Thyroid gland (tissue), 4 donors: ENCODE measurements at places on chromosomes 5 and 9. TPM values are rescaled to one million over a fixed set of nuclear protein-coding genes. Genes with fewer than 3 reads are reported as not detected.

Gene HSPB3
- not detected for total RNA-seq

Gene CDH12
- total RNA-seq: not detected

Gene SAPCD2
- total RNA-seq: 0.78 TPM

Gene SH3TC2
- total RNA-seq: 1.9 TPM

Gene AP3B1
- total RNA-seq: 86.6 TPM

Gene ZBTB34
- total RNA-seq: 8.6 TPM

Gene FAM120A
- total RNA-seq: 118 TPM

Gene RNF38
- 42.2 TPM for total RNA-seq

Gene PCDHB10
- 2.5 TPM for total RNA-seq

- DNase-seq: no peak
Measured at GRCh38 chr5:150509992-150510391, 2.1 kb downstream of the NDST1 start.

DNA sequence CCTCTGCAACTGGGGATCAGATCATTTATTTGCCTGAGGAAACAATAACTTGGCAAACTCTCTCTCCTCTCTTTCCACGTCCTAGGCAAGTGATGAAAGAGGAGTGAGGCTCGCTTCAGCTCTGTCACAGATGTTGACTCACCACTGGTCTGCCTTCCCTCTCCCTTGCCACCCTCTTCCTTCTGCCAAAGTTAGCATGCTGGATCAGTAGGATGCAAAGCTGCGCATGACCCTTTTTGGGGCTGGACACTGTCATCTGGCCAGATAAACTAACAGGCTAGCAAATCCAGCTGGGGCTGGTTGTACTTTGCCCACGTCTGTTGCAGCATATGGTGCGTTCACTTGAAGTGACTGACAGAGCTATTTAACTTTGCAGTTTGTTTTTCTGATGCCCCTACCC, 36.2 kb upstream of the SMARCA2 start:
- no peak for DNase-seq

DNA sequence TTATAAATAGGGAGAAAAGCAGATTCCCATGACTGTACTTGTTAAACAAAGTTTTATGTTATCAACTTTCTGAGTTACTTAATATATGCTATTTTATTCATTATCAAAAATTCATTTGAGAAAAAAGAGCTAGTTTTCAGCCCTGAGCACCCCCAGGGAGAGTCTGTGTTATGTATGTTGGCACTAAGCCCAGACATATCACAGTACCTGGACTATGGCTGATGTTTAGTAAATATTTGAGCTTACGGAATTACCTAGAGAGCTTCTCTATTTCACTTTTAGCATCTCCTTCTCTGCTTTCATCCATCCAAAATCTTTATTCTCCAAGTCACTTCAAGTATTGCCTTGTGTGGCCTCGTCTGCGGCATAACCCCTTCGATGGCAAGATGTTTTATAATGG, 225.9 kb upstream of the PCSK5 start:
- no peak for DNase-seq

- no peak for DNase-seq
Measured at GRCh38 chr5:115842952-115843351, 1.2 kb downstream of the AP3S1 start.

GRCh38 chr9:134930398-134930797, 12.7 kb upstream of the FCN1 start:
- no peak for DNase-seq

DNA sequence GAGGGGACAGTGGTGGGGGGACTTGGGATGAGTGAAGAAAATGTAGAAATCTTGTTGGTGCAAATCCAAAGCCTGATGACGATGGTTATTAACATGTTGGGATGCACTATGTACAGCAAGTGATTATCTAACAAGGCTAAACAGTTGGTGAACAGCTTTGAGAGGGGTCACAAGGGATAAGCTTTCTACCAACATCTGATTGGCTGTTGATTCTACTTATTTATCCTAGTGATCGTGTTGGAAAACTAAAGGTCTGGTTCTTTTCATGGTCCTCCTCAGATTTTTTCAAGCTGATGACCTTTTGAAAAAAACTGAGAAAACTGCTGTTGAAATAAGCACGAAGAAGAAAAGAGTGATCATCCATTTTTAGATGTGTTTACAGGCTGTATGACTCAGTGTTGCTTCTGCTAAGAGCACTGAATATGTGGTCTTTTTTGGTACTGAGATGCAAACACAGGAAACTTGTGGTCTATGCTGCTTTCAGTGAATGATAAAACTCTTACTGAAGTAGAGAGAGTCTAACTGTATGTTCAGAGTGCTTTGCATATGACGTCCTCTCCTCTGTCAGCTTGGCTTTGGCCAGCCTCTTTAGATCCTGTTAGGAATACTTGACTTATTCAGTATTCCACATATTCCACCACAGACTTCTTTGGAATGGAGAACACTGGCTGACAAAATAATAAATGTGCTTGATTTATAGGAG, 174.8 kb downstream of the SLF1 start:
- no peak for DNase-seq

DNA sequence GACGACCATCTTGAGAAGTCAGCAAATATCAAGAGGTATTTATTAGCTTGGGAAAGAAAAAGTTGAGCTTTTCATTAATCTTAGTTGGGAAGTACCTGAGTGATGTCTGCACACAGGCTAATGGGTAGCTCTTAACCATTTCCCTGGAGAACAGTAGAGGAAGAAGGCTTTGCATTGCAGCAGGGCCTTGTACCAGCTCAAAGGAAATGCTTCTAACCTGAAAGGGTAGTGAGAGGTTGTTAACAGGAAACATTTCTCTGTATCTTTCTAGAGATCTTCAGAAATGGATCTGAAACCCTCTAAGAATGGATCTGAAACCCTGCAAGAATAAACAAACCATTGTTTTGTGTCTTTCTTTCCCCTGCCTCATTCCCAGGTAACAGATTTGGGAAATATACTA, 393.3 kb downstream of the PLK2 start:
- DNase-seq: no peak

- DNase-seq: peak; percentile 17
Measured at GRCh38 chr9:9855177-9856078, 757.4 kb downstream of the PTPRD start.

DNA sequence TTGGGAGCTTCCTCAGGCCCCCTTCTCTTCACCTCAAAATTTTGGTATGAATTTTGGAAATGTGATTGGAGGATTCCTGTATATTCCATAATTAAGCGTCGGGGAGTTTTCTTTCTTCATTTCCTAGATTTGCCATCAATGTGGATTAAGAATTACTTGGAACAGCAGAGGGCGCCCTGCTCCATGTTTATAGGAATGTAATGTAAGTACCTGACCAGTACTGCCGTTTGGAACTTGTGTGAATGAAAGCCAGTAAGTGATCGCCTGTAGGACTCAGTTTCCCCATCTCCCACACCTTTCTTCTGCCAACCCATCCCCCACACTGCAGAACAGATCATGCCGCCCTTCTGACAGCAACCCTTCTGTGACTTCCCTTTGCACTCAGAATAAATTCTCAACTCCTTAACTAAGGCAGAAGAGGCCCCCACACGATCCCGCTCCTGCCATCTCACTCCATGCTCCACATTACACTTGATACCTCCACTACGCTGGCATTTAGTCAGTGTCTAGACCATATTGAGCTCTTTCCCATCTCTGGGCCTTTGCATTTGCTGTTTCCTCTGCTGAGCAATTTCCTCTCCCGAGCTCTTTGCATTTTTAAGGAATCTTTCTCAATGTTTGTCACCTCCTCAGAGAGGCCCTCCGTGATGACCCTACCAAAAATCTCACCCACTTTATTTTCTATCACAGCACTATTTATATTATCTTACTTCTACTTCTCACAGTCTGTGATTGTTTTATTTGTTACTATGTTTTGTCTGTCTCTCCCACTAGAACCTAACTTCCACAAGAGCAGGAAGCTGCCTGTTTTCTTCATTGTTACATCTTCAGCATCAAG, 79.5 kb upstream of the HTR4 start:
- DNase-seq: peak; percentile 75

GRCh38 chr5:144088206-144089064, 82.0 kb downstream of the YIPF5 start:
- no peak for DNase-seq

GRCh38 chr9:34578241-34579103, 11.1 kb downstream of the CNTFR start:
- no peak for DNase-seq

DNA sequence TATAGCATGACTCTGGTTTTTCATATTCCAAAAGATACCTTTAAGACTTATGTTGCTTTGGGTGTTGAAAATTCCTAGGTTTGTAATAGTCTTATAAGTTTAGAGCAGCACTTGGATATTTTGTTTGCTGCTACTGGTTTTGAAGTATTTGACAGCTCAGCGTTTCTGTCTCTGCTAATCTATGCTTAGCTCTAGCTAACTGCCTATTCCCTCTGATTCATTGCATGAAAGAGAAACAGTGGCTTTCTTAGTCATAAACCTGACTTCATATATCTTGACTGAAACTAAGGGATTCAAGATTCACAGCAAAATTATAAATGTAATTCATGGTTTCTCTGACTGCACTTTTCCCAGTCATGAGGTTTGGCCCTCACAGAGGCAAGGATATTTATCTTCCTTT, 35.6 kb upstream of the ANXA1 start:
- no peak for DNase-seq

DNA sequence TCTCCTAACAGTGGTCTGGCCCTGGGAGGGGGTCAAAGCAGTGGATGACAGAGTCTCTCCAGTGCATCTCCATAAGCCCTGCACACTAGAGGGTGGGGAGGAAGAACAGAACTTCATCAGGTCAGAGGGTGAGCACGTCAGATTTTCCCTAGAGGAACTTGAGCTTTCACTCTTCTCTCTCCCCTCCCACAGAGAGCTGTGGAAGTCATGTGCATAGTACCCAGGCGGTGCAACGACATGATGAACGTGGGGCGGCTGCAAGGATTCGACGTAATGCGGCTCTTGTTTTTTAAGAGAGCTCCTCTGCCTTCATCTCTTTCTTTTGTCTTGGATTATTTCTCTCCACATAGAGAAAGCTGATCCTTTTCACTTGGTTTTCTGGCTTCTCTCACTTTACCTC, 100.2 kb upstream of the OTULINL start:
- no peak for DNase-seq

GRCh38 chr9:107856633-107857032, 367.1 kb upstream of the KLF4 start:
- no peak for DNase-seq

- DNase-seq: no peak
Measured at GRCh38 chr5:37926732-37927131, 86.9 kb upstream of the GDNF start.

- peak; percentile 77 for DNase-seq
Measured at GRCh38 chr5:8399471-8399870, 530.5 kb downstream of the MTRR start.

DNA sequence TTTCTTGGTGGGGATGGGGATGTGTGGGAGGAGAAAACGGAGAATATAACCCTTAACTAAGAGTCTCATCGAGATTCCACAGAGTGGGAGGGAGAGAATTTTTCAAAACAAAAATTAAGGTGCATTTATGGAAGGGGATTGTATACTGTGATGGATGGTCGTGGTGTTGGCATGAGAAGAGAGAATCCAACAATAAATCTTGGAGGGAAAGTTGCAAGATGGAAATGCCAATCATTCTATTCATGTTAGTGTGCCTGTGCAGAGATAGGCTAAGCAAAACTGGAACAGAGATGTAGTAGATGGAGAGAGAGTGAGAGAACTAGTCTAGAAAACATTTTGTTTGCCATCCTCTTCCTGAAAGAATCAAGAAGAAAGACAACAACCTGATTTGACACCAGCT, 613.1 kb downstream of the EBF1 start:
- no peak for DNase-seq

GRCh38 chr9:126842220-126842842, 18.1 kb upstream of the ZBTB34 start:
- no peak for DNase-seq

DNA sequence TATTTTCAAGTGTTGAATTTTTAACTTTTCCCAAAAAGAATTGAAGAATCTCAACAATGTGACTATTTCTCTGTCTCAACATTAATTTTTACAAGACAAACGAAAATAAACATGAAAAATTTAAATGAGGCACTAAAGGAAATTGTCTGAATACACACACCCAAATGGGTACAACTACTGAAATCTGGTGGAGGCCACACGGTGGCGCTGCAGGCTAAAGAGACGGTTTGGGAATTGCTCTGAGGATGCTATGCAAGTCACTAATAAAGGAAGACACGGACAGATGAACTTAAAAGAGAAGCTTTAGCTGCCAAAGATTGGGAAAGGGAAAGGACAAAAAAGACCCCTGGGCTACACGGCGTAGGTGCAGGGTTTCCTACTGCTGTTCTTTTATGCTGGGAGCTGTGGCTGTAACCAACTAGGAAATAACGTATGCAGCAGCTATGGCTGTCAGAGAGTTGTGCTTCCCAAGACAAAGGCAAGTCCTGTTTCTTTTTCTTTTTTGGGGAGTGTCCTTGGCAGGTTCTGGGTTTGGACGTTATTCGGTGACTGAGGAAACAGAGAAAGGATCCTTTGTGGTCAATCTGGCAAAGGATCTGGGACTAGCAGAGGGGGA, at the start of gene PCDHB10:
PCDHB10 (plus strand) TSS at position 244 of the 616 bp plus-strand sequence; CDS start at position 444, 200 bp downstream.
- peak; percentile 6 for DNase-seq

DNA sequence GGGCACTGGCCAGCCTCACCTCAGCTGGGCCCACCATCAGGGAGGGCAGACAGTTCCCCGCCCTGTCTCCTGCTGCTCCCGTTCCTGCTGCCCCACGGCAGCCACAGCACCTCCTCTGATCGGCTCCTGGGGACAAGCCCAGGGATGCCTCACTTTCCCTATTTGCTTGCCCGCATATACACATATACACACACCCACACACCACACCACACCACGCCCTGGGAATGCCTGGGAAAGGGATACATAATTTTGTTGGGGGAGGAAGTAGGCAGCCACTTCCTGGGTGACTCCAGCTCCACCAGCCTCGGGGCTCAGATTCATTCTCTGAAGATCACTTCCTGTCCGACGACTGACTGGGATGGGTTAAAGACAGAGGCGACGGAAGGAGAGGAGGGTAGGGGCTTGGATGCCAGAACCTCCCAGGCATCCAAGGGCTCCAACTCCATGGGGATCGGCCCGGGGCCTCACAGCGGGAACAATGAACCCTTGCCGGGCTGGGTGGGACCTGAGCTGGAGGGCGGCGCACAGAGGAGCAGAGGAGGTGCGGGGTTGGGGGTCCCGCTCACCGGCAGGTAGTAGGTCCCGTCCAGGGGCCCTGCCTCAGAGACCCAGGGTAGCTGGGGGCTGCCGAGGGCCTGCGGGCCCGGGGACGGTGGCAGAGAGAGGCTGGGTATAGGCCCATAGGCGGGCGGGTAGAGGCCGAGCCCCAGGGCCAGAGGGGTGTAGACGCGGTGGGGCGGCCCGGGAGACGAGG, 2.0 kb upstream of the MZB1 start:
- no peak for DNase-seq

DNA sequence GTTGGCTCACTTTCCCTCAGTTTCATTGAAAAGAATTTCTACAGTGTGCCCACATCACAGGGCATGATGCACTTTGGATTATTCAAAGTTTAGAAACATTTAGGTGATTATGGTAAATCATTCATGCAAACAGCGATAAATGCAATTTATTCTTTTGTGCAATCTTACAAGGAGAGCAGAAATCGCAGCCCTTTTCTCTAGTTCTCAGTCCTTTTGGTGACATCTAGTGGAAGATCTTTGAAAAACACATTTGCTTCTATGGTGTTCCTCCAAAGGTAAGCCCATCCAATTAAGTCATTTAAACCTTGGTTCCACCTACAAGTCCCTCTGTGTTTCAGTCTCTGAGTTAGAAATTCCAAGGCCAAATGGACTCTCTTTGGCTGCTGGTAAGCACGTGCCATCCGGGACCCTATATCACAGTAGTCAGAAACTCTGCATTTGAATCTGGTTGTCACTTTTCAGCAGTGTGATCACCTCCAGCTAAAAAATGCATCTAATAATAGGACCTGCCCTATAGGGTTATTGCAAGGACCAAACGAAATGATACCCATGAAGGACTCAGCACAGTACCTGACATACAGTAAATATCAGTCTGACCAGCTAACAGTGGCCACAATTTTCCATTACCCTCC, 66.4 kb downstream of the MACROH2A1 start:
- no peak for DNase-seq
